ENCODE measurements at places on chromosomes 6 and 20.

GRCh38 chr6:119966484-119966883 is 616.9 kb upstream of the MAN1A1 start:
- no peak for DNase-seq

DNA sequence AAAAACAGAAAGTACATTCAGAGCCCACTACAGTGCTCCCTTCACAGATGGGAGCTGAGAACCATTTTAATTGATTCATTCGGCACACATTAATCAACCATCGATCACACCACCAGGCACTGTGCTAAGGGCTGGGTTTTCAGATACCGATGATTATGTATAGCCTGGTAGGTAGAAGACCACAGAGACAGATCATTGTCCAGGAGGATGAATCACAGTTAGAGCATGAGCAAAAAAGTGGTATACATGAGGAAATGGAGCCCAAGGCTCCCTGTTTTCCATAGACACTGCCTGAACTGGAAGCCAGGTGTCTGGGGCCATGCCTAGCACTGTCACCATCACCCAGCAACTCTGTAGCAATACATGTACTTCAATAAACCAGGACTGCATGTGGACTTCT is 9.0 kb upstream of the PRDM1 start:
- DNase-seq, result no peak

- no peak for DNase-seq
Measured at GRCh38 chr6:121157906-121158305, 176.4 kb downstream of the TBC1D32 start.

DNA sequence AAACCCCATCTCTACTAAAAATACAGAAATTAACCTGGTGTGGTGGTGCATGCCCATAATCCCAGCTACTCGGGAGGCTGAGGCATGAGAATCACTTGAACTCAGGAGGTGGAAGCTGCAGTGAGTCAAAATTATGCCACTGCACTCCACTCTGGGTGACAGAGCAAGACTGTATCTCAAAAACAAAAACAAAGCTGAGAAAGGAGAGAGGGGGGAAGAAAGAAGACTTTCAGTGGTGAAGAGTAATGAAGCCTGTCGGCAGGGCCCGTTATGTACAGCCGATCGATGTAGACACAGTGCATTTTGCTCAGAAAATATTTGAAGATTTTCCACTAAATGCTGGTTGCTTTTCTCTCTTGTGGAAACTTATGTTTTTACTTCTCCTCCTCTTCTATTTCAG is 13.8 kb downstream of the VAPB start:
- no peak for DNase-seq

- no peak for DNase-seq
Measured at GRCh38 chr20:16486532-16486931, 86.7 kb downstream of the KIF16B start.

DNA sequence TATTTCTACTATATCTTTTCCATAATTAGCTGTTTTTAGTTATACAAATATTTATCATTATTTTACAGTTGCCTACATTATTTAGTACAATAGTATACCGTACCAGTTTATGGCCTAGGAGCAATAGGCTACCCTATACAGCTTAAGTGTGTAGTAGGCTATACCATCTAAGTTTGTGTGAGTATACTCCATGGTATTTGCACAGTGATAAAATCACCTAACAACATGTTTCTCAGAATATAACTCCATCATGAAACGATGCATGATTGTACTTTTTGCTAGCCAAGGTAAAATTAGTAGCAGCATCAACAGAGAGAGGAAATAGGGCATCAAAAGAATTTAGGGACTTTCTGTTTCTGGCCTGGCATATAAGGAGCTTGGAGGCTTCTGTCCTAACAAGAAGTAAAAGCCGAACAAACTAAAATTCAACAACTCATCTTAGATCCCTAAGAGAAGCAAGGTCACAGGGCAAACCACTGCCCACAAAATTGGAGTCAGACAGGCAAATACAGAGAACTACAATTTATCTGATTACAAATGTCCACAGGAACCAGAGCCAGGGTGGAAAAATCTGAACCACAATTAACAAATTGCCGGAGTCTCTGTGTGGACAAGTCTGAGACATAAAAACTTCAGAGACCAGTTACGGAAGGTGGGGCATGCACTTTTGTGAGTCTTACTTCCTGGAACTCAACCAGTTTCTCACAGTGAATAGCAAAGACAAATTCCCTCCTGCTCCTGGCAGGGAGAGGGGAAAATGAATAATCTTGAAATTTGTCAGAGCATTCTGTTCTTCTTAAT is 671.4 kb downstream of the RFPL4B start:
- no peak for DNase-seq

DNA sequence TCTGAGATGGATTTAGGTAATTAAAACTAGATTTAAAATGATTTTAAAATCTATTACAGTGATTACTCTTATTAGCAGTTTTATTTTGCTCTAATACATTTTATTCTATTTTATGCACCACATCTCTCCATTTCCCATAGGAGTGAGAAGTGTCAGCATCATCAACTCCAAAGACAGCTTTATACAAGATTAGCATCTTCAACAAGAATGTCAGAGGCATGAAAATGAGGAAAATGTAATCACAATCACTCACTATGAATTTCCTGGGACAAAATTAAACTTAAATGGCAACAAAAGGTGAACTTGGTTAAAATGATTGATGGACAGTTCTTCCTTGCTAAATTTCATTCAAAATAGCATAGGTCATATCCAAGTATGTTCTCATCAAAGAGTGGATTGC is 19.8 kb downstream of the HDGFL1 start:
- DNase-seq, result no peak

DNA sequence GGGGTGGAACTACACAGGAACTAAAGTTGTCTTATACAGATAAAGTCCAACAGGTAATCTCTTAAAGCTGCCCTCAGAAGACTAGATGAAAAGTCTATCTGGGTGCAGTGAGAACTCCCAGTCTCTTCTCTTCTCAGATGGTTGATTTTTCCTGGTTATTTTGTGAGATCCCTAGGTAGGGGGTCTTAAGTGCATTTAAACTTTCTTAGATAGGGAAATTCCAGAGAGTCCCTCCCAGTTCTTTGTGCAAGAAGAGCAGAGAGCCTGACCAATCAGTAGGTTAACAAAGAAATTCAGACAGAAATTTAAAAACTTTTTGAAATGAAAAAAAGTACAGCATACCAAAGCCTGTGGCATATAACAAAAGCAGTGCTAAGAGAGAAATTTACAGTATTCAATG is 2.0 kb upstream of the GABRR2 start:
- DNase-seq, result no peak

DNA sequence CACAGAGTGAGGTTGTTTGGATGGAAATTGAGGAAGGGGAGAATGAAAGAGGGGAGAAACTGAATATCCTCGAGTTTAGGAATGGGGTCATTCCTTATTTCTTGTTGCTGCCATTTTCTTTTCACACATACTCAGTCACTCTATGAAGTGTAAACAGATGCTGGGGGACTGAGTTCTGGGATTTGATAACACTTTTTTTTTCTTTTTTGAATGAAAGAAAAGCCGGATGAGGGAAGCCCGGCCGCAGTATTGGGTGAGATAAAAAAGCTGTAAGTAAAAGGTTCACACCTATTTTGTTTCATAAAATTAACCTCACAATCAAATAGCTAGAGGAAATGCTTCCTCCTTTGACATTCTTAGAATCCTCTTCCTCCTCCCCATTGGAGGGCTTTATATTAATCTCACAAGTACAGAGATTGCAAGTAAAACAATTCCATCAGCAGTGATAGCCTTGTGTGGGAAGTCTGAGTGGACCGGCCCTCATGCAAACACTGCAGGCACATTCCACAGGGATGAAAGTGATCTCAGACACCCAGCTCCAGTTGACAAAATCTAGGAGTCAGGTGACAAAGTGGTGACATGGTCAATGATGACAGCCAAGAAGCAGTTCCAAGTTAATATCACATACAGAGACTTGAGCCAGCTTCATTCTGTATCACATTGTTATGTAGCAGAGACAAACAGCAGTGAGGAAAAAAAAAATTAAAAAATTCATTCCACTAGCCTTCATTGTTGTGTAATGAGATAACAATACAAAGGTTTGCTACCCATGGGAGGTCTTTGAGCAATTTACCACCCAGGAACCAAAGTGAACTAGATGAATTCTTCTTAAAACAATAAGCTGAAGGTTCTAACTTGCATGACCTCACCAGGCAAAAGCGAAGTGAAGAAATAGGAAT is 391.1 kb upstream of the HSF2 start:
- DNase-seq, result no peak

DNA sequence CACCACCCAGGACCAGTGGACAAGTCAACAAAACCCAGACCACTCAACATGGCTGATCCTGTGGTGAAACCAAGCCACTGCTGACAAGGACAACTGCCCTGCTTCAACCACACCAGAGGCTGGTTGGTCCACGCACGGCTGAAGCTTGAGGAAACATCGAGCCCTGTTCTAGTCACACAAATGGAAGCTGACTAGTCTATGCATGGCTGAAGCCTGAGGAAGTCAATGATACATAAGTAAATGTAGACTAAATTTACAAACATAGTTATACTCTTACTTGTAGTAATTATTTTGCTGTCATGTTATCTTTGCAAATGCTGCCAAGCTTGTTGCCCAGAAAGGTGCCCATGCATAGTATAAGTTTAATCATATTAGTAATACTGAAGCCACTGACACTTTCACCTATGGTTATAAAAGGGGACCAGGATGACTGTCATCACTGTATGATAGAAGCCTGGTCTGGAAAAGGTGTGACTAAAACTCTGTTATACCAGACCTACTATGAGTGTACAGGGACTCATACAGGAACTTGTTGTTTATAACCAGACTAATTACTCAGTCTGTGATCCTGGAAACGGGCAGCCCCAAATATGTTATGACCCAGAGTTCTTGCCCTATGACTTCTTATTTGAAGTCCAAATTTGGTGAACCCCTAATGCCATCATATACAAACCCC is 5.6 kb downstream of the IL22RA2 start:
- no peak for DNase-seq

DNA sequence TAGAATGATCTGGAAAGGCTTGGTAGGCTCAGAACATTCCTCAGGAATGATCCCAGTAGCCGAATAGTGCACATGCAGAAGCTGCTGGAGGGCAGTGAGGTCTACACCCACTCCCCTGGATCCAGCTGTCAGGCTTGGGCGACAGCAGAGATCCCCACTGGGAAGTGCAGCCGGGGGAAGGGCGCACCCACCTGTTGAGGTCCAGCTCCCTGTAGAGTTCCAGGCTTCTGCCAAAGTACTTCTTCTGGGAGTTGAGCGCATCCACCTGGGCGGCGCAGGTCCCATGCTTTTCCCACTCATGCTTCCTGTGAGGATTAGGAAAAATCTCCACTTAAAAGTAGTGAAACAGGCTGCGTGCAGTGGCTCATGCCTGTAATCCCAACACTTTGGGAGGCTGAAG is 17.6 kb downstream of the RNASET2 start:
- DNase-seq, result no peak

DNA sequence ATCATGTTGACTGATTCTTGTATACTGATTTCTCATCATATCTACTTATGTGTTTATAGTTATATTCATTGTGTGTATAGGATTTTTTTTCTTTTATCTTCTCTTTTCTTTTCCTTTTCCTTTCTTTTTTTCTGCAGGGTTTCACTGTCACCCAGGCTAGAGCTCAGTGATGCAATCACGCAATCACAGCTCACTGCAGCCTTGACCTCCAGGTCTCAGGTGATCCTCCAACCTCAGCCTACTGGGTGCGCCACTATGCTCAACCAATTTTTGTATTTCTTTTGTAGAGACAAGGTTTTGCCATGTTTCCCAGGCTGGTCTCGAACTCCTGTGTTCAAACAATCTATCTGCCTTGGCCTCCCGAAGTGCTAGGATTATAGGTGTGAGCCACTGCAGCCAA is 1.6 kb upstream of the PBOV1 start:
- DNase-seq, result no peak

- no peak for DNase-seq
Measured at GRCh38 chr6:16277101-16277981, 39.0 kb downstream of the GMPR start.

GRCh38 chr6:26554697-26555504 is 16.7 kb downstream of the HMGN4 start:
- DNase-seq, result peak; percentile 32

DNA sequence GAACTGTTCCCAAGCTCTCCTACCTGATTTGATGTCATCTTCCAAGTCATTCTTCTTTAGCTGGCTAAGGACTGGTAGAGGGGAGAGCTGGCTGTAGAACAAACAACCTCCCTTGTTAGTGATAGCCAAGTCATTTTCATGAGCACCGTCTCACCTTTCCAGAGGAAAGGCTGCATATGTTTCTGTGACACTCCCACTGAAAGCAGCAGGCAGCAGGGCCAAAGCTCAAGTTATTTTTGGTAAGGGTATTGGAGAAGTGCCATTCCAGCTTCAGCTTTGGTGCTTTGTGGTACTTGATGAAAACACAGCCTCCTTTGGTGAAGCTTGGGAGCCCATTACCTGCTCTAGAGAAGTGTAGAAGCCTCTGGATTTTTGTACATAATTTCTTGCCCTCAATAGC is 5.4 kb upstream of the DOK5 start:
- DNase-seq, result no peak

- DNase-seq, result no peak
Measured at GRCh38 chr6:41652866-41653652, 14.8 kb downstream of the MDFI start.

GRCh38 chr6:128952902-128953301 is 70.0 kb downstream of the LAMA2 start:
- DNase-seq, result no peak

DNA sequence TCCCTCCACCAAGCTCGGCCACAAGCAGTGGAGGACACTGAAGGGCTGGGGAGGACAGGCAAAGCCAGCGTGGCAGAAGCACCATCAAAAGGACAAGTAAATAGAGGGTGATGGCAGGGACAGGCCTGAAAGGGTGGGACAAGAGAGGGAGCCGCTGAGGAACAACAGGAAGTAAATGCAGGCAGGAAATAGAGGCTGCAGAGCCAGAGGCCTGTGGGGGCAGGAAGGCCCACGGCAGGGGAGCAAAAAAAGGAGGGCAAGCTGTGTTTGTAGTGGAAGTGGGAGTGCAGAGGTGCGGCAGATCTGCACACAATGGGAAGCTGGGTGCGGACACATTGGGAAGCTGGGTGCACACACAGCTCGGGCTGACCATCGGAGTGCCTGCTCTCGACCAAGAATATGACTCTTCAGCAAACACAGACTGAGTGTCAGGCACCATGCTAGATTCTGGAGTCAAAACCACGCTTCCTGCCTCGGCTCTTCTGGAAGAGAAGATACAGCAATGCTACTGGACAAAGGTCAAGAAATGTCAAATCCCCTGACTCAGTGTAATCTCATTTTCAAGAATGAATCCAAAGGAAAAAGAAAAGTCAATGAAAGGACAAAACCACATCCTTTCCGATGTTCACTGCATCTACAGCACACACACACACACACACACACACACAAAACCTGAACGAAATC is 40.4 kb upstream of the RAB22A start:
- no peak for DNase-seq

DNA sequence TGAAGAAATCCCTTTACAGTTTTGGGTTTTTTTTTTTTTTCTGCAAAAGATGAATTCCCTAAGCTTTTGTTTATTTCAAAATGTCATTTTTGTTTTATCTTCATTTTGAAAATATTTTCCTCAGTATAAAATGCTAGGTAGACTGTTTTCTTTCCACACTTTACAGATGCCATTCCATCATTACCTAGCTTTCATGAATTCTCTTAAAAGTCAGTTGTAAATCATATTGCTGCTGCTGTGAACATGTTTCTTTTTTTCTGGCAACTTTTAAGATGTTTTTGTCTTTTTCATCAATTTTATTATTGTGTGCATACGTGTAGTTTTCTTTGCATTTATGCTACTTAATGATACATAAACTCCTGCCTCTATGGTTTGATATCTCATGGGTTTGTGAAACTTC is 168.3 kb downstream of the FAXC start:
- DNase-seq, result no peak

GRCh38 chr20:48722002-48722731 is 105.6 kb downstream of the PREX1 start:
- DNase-seq, result peak; percentile 73

GRCh38 chr6:138559143-138559542 is 59.8 kb upstream of the NHSL1 start:
- DNase-seq, result no peak

All from GF-D8 (cell line).